ENCODE measurements at places on chromosomes 7 and 10.

GRCh38 chr7:132087421-132087820 lies 488.8 kb downstream of the PLXNA4 start:
- no peak for DNase-seq

GRCh38 chr10:49294731-49295130 lies 4.2 kb upstream of the C10orf71 start:
- DNase-seq, result no peak

GRCh38 chr7:111667488-111667887 lies 105.2 kb upstream of the IMMP2L start:
- DNase-seq, result no peak

DNA sequence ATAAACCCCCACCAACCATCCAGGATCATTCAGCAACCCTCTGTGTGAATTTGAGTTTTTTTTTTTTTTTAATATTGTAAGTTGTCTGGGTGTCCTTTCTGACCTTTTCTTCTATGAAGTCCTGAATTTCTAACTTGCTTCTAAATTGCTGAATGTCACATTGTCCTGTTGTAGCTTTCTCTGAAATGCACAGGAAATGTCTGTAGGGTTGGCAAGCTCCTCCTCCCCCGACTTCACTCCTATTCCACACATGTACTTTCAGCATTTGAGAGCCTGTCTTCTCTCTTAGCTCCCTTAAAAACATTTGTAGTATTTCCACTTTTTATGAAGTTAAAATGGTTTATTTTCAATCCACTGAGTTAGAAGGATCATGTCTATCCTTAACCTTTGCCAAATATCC lies 3.3 kb upstream of the CNNM2 start:
- DNase-seq, result no peak

GRCh38 chr10:107214261-107214660 lies 49.8 kb upstream of the SORCS1 start:
- DNase-seq, result no peak

GRCh38 chr7:37817591-37817960 lies 30.8 kb upstream of the NME8 start:
- no peak for DNase-seq

DNA sequence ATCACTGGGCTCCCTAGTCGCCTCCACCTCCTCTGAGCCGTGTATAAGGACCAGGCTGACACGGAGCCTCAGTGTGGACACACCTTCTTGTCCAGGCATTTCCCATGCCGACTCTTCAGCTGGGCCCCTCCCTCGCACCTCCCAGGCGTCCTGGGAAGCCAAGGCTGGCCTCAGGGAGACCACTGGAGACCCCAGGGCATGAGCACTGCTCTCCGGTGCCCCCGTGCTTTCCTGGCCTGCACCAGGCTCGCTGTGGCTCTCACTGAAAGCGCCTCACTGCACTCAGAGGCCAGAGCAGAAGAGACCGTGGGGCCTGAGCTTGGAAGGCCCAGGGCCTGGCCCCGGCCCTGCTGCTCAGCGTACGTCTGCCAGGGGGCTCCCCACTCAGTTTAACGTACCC lies 31.4 kb downstream of the LRRC27 start:
- DNase-seq, result no peak

GRCh38 chr10:25666276-25666675 lies 267.8 kb upstream of the MYO3A start:
- DNase-seq, result no peak
